A549 (cell line): ENCODE measurements at places on chromosomes 11 and 22.

GRCh38 chr11:61153593-61154095 lies 7.6 kb downstream of the VPS37C start:
- no peak for DNase-seq

- DNase-seq = no peak
These were observed 40.6 kb upstream of the ARL14EP start for GRCh38 chr11:30282289-30282631.

GRCh38 chr11:79383874-79384273 lies 57.0 kb downstream of the TENM4 start:
- DNase-seq = no peak

DNA sequence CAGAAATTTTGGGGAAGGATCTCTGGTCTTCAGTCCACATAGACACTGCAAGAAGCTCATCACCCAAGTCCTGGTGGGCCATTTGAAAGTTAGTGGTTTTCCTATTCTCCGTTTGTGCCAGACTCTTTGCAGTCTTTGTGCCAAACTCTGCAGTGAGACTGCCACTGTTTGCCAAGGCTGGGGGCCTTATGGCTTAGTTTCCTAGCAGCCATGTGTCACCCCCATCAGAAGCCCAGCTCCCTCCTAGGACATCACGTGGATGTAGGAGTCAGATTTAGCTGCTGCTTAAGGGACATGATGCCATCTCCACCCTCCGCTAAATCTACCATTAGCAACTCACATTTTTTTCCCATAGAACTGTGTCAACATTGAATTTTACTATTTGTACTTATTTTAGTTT lies 220.0 kb downstream of the C11orf91 start:
- no peak for DNase-seq

GRCh38 chr11:103453915-103454709 lies 344.9 kb downstream of the DYNC2H1 start:
- no peak for DNase-seq

DNA sequence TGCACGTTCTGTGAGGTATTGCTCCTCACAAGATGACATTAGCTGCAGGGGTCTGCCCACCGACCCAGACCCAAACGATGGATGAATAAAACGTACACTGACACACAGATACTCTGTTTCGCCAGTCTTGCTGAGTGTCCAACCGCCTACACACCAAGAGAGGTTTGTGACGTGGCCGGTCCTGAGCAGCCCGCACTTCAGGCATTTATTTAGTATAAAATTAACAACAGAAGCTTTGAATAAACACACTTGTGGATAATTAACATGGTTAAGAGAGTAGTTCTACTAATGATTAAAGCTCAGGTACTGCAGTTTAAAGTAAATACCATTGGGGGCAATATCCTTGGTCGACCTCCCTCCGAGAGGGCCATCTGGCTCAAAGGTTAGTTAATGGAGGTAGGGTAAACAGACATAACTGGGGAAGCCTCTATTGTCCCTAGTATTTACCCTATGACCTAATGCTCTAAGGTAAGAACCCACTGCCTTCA lies 75.7 kb downstream of the CCDC83 start:
- no peak for DNase-seq

DNA sequence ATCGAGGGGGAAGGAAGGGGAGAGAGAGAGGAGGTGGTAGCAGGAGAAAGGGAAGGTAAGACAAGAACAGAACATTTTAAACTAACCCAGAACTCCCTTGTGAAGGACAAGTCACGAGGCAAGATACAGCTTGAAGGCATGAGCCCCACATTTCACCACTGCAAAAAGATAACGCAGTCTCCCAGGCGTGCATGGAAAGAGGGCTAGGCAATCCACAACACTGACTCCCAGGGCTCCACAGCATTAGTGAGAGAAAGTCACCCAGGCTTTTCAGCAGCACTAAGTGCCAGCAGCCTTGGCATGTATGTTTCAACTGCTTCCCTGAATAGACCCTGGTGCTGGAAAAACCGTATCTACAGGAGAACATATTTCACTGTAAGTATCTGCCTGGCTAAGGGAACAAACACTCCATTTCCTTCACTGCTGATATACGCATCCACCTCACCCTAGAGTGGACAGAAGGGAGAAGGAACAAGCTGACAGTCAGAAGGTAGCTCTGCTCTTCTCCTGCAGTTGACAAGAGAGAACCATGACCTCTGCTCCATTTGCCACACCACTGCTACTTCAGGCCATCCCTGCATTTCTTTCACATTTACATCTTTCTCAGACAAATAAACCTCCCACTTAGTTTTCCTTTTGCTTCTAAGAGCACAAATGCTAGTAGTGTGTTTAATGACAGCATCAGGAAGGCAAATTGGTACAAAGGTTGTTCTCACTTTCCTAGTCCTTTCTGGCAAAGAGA lies 87.9 kb downstream of the AMBRA1 start:
- DNase-seq = no peak

GRCh38 chr11:122337241-122337640 lies 221.2 kb upstream of the BLID start:
- DNase-seq = no peak

GRCh38 chr11:33281758-33282157 lies 24.6 kb downstream of the HIPK3 start:
- DNase-seq = no peak
